ENCODE measurements at places on chromosomes 6 and 20. TPM values are rescaled to one million over a fixed set of nuclear protein-coding genes. Genes with fewer than 3 reads are reported as not detected.

GRCh38 chr6:231779-232178, 60.5 kb upstream of the DUSP22 start:
- no peak for DNase-seq

- no peak for DNase-seq
Observed at GRCh38 chr20:2261046-2261485, 34.7 kb upstream of the TGM3 start.

DNA sequence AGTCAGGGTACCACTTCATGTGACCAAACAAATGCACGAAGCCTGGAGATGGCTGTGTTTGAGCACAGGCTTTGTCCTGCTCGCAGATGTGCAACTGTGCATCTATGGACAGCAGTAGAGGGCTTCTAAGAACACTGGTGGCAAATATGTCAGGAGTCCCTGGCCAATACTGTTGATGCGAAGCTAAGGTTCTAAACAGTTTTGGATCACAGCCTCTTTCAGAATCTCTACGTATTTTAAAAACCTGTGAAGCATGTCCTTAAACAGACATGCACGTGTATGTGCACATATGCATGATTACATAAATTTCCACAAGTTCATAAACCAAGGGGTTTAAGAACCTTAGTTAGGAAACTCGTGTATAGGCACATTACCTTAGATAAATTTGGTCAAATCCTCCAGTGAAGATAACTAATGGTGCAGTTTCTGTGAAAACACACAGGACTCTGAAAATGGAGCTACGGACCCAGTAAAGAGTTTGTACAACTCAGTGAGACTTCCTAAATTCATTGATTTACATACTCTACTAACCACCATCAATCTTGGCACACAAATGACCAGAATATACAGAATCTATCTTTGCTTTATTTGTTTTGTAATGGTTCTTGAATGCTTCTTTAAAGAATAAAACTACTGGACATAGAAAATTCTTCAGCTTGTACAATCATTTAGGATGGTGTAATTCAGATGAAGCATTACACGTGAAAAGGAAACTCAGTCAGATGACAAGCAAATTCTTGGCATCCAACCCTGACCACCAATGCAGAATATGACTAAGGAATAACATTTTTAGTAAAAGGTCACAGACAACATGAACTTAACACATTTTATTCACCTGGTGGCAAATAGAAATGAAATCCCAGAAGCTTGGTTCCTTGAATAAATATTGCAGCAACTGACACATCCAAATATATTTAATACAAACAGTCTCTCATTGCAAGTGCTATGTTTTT, 27.4 kb downstream of the KCNQ5 start:
- no peak for DNase-seq

DNA sequence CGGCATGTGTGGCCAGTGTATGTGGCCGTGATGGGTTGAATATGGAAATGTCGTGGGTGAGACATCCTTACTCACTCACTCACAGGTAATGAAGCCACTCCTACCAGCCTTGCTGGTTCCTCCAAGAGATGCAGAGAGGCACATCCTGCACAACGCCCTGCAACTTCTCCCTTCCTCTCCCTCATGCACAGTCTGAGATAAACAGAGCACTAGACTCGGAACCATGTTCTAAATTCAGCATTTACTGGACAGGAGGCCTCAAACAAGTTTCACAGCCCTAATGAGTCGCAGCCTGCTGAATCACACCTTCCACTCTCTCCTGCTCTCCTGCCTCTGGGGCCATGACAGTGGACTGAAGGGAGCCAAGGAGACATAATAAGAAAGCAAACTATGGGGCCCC, 91.2 kb downstream of the ISM1 start:
- DNase-seq: no peak

Gene DPPA5
- total RNA-seq: not detected

GRCh38 chr6:167031082-167031709, 32.0 kb downstream of the CEP43 start:
- DNase-seq: no peak

All from pancreas (tissue), 10 donors.